Midbrain (tissue), 1 donor: ENCODE measurements at places on chromosomes 16 and 17.
A peak's percentile ranks its signal among the peaks of the same experiment; 100 is the strongest.

- no peak for DNase-seq
Measured at GRCh38 chr16:84648595-84649510, 542 bp downstream of the KLHL36 start.

DNA sequence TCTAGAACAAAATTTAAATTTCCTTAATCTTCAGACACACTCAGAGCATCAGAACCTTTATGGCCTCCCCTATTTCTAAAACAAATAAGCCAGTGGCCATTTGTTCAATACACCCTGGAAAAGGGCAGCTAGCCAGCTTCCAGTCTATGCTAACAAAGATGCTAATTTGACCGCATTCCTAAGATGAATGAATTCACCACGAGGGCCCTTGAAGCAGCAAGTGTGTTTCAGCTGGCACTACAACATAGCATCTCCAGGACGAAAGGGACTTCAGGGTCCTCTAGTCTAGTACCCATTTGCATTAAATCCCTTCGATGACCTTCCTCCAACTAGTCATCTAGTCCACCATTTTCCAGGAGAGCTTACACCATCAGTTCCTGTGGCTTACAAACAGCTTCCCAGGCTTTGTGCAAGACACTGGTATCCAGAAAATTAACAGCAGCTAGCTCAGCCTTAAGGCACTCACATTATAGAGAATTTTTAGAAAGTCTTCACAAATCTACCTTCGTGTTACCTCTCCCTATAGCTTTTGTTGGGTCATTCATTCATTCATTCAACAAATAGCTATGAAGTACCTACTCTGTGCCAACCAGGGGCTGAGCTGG, 10.9 kb downstream of the KRT37 start:
- DNase-seq, result no peak

GRCh38 chr17:56884483-56885311, 29.2 kb downstream of the TRIM25 start:
- DNase-seq, result no peak

- DNase-seq, result no peak
Measured at GRCh38 chr17:36509272-36509985, 22.9 kb downstream of the ZNHIT3 start.

GRCh38 chr17:30597776-30598288, 120.6 kb downstream of the GOSR1 start:
- no peak for DNase-seq

GRCh38 chr16:48479955-48480354, 94.7 kb upstream of the SIAH1 start:
- DNase-seq, result no peak

GRCh38 chr16:46768809-46769208, 20.7 kb upstream of the MYLK3 start:
- DNase-seq, result no peak

DNA sequence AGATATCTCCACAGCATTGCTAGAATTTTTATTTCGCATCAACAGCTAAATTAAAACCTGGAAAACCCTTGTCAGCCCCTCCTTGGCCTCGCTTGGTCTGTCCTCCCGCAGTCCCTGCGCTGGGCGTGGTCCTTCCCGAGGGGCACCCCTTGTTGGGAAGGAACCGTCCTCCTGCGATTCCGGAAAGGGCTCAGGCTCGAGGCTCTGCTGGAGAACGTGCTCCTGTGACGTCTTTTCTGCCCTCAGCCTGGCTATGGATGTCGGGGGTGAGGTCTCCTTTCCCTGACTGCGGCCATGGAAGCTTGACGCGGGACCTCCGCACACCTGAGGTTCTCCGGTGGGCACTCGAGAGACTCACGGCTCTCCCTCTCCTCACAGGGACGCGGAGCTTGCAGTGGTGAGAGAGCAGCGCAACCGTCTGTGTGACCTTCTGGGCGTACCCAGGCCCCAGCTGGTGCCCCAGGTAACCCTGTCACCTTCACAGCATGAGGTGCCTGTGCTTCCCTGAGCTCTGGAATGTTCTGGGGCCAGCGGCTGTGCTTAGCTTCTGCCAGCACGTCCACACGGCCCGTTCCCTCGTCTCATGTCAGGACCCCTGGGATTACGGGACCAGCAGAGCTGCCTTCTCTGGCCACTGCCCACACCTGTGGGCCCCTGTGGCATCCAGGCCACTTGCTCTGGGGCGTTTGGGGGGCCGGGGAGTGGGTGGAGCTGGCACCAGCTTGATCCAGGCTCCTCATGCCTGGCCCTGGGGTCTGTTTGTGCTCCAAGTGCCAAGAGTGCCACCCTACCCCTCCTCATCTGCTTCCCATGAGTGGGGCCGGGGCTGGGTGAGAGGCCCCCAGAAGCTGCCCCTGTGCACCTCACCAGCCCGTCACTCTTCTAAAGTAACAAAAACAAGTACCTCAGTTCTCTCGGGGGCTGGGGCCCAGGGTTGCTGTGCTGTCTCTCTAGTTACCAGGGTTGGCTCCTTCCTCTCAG, 101.5 kb upstream of the ZNF750 start:
- DNase-seq, result no peak

DNA sequence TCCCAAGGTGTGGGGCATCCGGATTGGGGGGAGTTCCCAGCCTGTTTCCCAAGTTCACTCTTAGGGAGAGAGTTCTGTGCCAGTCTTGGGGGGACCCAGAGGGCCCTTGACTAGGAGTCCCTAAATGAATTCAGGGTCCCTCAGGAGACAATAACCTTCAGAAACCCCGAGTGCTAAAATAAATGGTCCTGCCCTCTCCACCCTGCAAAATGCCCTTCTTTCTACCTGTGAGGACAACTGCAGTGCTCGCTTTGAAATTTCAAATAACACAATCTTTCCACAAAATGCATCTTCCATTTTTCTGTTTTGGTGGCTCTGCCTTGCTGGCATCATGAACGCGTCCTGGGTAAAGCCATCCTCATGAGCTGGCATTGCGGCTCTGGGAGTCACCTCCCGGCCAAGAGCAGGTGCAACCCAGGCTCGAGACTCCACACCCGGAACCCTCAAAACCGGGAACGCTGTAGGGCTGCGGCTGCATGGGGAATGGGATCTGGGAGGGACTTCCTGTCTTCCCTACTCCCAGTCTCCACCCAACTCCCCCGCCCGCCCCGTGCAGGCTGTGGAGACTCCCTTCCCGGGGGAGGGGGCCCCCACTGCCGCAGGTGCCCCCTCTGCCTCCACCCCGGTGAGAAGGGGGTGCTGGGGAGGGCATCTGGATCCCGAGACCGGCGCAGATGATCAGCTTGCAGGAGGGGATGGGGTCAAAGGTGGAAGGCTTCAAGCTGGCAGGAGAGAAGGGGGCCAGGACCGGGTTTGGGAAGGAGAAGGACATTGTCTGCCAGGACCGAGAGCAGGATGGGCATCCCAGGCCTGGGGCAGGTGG, at the start of gene ZNF205:
ZNF205 (plus strand) TSS at position 529 of the 823 bp plus-strand sequence. CDS start 845 bp downstream, outside the sequence.
- DNase-seq, result peak; percentile 79

- DNase-seq, result no peak
Measured at GRCh38 chr17:73119631-73120030, 27.1 kb upstream of the SLC39A11 start.

- no peak for DNase-seq
Measured at GRCh38 chr16:16992975-16993765, 477.6 kb downstream of the XYLT1 start.

DNA sequence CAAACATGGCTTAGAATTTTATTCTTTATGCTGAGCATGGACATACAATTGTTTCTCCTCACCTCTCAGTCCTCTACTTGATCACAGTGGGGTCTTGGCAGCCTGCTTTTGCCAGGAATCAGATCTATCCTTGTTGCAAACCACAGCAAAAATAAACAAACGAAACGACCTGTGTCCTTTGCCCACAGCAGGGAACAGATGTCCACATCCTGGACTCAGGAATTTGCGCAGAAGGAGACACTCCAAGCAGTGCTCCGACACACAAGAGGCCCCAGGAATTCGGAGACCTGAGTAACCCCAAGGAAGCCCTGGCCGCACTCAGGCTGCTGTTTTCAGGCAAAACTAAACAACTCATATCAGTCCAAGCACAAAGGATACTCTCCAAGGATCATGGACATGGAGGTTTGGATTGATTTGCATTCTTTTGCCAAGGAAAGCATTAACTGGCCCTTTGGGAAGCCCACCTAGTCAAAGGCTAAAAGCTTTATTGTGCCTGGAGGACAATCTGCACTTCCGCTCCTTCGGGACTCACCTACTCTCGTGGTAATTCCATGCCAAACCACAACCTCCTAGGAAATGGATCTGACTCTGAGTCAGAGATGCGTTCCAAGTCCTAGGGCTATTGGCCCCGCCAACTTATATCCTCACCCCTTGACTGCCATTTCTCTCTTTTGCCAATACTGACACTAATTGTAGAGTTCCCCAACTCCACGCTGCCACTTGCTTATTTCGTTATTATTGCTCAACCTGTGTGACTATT, 271.1 kb upstream of the CDH11 start:
- DNase-seq, result no peak

- DNase-seq, result no peak
Measured at GRCh38 chr17:39729280-39729851, 966 bp downstream of the MIEN1 start.

DNA sequence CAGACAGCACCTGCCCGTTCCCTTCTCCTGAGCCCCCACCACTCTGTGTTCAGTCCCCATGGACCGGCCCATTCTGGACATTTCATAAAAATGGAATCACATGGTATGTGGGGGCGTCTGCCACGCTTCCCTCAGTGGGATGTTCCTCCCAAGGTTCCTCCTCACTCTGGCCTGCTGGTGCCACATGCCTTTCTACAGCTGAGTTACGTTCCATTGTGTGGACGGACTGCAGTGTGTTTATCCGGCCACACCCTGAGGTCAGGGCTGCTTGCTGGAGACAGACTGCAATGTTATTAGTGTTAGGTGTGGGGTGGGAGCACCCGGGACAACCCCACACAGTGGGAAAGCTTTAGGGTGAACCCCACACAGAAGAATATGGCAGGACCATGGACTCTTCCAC, 5.9 kb upstream of the AATK start:
- DNase-seq, result no peak

DNA sequence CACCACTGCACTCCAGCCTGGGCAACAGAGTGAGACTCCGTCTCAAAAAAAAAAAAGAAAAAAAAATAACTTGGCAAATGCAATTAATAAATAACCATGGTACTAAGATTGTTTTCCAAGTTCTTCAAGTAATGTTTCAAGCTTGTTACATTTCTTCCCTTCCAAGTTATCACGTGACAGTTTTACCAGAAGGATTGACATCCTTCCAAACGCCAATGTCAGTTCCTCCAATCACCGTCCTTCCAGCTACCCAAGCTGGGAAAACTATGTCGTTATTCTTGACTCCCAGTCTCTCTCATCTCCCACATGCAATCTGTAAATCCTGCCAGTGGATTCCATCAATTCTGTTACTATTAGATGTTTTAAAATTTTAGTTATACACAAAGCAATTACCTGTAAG, 3.9 kb upstream of the PHAF1 start:
- DNase-seq, result no peak

- no peak for DNase-seq
Measured at GRCh38 chr17:38424297-38424972, 3.8 kb upstream of the ARHGAP23 start.

DNA sequence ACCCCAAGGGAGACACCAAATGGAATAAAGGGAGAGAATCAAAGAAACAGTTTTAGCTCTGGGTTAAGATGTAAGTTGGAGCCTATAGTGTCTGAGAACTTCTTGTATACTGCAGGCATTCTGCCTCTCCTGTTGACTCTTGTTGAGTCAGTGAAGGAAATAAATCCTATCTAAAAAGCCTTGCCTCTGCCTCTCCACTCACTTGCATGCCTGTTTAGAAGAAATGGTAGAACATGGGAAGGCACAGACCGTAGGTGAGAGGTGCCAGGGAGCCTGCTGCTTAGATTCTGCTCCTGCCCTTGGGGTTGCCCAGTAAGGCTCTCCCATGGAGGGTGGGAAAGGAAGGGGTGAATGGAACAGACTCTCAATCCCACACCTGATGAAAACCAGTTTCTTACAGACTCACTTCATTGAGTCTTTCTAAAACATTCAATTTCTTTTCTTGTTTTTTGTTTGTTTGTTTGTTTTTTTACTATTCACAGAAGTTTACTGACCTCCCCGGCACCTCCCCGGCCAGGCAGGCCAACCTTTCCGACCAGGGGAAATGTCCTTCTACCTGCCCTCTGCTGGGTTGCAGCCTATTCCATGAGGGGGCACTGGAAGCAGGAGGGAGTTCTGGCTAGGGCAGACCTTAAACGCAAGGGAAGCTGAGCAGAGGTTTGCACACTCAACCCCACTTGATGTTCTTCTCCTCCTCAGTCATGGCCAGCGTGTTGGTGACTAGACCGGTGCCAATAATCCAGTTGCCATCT, 211.7 kb upstream of the WSB1 start:
- no peak for DNase-seq
